Astrocyte (in vitro differentiated cells and primary cell): ENCODE measurements at places on chromosomes 5 and 9. TPM values are rescaled to one million over a fixed set of nuclear protein-coding genes. Genes with fewer than 3 reads are reported as not detected.

- H3K4me3 ChIP-seq: no peak overlapping the region
- no peaks in the 10 kb centered on the region for H3K27me3 ChIP-seq
- peak; percentile 78 for DNase-seq
- H3K4me1 ChIP-seq: no peaks in the 10 kb centered on the region
- H3K36me3 ChIP-seq: no peaks in the 10 kb centered on the region
Observed at GRCh38 chr9:94212091-94212490, 47.0 kb upstream of the ZNF169 start.

DNA sequence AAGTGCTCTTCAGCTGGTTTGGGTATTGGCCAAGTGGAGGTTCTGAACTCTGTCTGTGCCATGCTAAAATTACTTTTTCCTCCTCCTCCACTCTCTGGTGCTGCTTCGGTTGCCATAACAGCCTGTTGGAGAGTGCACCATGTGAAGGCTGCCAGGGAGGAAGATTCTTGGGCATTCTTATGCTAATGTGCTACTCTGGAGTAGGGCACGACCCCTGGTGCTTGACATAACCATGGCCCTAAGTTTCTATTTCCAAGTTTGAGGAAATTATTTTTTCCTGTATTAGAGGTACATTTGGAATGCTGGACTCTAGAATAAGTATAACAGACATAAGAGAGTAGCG lies 111.6 kb downstream of the ARHGAP26 start:
- no peak overlapping the region for H3K4me3 ChIP-seq
- DNase-seq: no peak
- no peaks in the 10 kb centered on the region for H3K27me3 ChIP-seq

GRCh38 chr5:107389775-107390148 lies 281.0 kb downstream of the EFNA5 start:
- no peak overlapping the region for H3K4me3 ChIP-seq
- no peaks in the 10 kb centered on the region for H3K36me3 ChIP-seq
- H3K27ac ChIP-seq: no peak overlapping the region
- DNase-seq: no peak

DNA sequence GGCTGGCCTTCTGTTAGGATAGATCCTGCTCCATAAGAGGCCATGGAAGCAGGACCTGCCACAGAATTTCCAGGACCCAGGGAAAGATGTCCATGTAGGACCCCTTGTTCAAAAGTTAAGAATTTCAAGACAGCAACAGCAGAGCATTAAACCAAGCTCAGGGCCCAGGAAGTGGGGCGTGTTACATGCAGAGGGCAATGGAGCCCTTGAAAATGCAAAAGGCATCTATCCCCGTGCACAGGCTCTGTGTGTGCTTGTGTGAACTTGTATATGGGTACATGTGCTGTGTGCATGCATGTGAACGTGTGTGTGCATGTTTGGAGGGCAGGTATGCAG lies 14.4 kb upstream of the NKD2 start:
- no peak for DNase-seq
- no peak overlapping the region for H3K4me3 ChIP-seq
- H3K4me1 ChIP-seq: no peaks in the 10 kb centered on the region
- no peak overlapping the region for H3K27ac ChIP-seq
- peaks cover 47% of the 10 kb centered on the region for H3K27me3 ChIP-seq
- no peaks in the 10 kb centered on the region for H3K36me3 ChIP-seq

The ACOT12 gene
- 0.09 TPM in 1 of 2 replicates, not detected in the other for total RNA-seq

The SLC25A48 gene
- not detected in 2 replicates for total RNA-seq

The MYOZ3 gene
- total RNA-seq: 5.5 and 9.4 TPM in 2 replicates

DNA sequence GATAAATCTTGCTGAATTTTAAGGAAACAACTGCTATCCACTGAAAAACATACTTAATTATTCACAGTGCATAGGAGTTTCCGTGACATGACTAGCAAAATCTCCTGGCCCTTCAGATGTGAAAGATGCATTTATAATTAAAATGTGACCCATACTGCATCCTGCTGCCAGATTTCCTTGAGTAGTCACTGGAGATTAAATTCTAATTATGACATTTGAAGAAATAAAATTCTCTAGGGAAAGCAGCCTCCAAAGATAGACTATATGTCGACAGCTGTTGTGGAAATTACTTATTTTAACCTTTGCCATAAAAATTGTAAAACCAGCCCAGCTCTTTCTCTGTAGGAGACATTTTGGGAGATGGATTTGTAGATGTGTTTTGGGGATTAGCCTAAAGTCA lies 193.6 kb upstream of the SMC2 start:
- H3K4me1 ChIP-seq: no peaks in the 10 kb centered on the region
- H3K27me3 ChIP-seq: no peaks in the 10 kb centered on the region
- no peak overlapping the region for H3K4me3 ChIP-seq
- no peak for DNase-seq
- H3K27ac ChIP-seq: no peak overlapping the region

DNA sequence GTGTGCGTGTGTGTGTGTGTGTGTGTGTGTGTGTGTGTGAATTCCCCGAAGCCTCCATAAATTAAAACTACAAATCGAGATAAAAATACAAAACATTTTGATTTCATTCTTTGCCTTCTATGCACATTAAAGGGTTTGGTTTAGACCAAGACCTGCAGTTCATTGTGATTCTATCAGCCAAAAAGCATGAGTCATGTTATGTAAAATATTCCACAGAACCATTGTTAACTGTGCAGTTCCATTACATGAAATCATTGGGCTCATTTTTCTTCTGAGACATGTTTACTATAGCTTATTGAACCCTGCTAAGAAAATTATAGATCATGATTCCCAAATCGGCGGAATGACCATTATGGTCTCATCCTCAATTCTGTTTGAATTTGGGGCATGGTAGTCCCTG lies 11.7 kb downstream of the CAVIN4 start:
- peak overlapping the region; percentile 54 for H3K27ac ChIP-seq
- H3K4me3 ChIP-seq: no peak overlapping the region
- H3K27me3 ChIP-seq: no peaks in the 10 kb centered on the region
- DNase-seq: peak; percentile 87

GRCh38 chr5:114122852-114123251 lies 239.0 kb upstream of the KCNN2 start:
- H3K4me1 ChIP-seq: no peaks in the 10 kb centered on the region
- no peaks in the 10 kb centered on the region for H3K27me3 ChIP-seq
- H3K27ac ChIP-seq: no peak overlapping the region

GRCh38 chr9:15253197-15253596 lies 53.8 kb downstream of the TTC39B start:
- no peaks in the 10 kb centered on the region for H3K27me3 ChIP-seq
- DNase-seq: peak; percentile 32
- H3K4me3 ChIP-seq: no peak overlapping the region
- no peak overlapping the region for H3K27ac ChIP-seq
- no peaks in the 10 kb centered on the region for H3K36me3 ChIP-seq

- no peak overlapping the region for H3K4me3 ChIP-seq
- H3K27me3 ChIP-seq: no peaks in the 10 kb centered on the region
- no peaks in the 10 kb centered on the region for H3K36me3 ChIP-seq
- H3K4me1 ChIP-seq: no peaks in the 10 kb centered on the region
Observed at GRCh38 chr9:106615118-106615889, 247.7 kb upstream of the ZNF462 start.

The SPATA31E1 gene
- not detected in 2 replicates for total RNA-seq

- DNase-seq: no peak
- no peaks in the 10 kb centered on the region for H3K4me1 ChIP-seq
- no peak overlapping the region for H3K27ac ChIP-seq
Observed at GRCh38 chr9:108681851-108682590, 173.8 kb downstream of the ACTL7B start.

DNA sequence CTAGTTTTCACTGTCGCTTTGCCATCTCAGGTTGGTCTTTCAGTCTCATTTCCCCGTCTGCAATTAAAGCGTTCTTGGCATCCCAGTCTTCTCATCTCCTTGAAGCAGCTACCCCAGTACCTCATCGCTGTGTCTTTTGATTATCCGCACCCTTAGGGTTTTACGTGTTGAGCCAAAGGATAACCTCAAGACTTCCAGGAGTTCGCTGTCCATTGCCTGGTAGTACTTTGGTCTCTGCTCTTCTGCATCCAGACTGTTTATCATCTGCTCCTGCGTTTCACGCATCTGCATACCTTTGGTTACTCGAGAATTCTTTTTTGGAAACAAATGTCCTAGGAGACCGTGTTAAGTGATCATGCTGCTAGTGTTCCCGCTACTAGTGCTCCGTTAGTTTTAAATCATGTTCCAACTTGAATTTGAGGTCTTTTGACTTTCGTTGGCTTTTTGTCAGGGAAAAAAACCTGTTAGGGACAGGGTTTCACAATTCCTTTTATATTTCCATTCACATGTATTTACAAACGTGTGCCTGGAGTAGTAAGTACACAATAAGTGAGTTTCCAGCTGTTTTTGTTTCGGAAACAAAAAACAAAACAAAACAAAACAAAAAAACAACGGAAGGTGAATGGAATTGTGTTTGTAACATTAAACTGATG lies 888 bp downstream of the RABGAP1 start:
- H3K4me3 ChIP-seq: peak overlapping the region; percentile 74
- H3K27ac ChIP-seq: peak overlapping the region; percentile 89
- peak; percentile 70 for DNase-seq
- H3K4me1 ChIP-seq: peaks cover 7% of the 10 kb centered on the region
- peaks cover 2% of the 10 kb centered on the region for H3K36me3 ChIP-seq

DNA sequence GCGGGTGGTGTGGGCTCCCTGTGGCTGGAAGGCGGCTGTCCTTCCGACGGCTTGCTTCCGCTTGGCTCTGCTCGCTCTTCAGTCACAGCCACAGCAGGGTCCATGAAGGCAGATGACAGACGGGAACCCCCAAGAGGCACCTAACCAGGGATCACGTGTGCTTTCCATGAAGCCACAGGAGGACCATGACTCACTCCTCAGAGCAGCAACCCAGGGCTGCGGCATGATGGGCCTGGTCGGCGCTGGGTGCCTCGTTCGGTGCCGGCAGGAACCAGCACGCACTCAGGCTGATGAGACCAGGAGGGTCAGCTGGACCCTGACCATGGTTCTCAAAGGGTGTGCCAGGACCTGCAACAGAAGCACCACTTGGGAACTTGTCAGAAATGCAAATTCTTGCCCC lies 32.8 kb upstream of the MED10 start:
- no peak overlapping the region for H3K4me3 ChIP-seq
- no peaks in the 10 kb centered on the region for H3K36me3 ChIP-seq

DNA sequence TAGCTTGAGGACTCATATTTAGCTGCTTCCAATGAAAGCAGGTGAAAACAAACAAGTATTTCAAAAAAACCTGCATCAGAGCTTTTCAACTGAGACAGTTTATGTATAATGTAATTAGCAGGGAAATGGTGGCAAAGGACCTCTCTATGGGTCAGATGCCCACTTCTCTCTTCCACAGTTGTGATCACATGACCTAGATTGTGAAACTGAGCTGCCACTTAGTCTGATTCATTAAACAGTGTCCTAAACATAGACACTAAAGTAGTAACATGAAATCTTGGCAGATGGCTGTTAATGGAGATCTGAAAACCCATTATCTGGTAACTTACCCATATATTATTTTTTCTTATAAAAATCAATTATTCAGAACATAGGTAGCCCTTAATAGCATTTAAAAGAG lies 663.6 kb upstream of the RIOK2 start:
- H3K4me1 ChIP-seq: no peaks in the 10 kb centered on the region
- H3K27ac ChIP-seq: no peak overlapping the region
- H3K27me3 ChIP-seq: no peaks in the 10 kb centered on the region
